Tongue (tissue), 3 donors: ENCODE measurements at places on chromosomes 2 and 18. TPM values are rescaled to one million over a fixed set of nuclear protein-coding genes. Genes with fewer than 3 reads are reported as not detected.

The SAG gene
- total RNA-seq: not detected

The HOXD1 gene
- total RNA-seq: not detected

The AGXT gene
- total RNA-seq: not detected

The SOCS6 gene
- 30.3 TPM for total RNA-seq

The SLC14A1 gene
- 4.0 TPM for total RNA-seq

The STPG4 gene
- total RNA-seq: not detected

The MBP gene
- 43.0 TPM for total RNA-seq

The GEN1 gene
- total RNA-seq: 13.4 TPM

GRCh38 chr2:77228391-77228790 lies 293.8 kb downstream of the LRRTM4 start:
- peak; percentile 86 for DNase-seq

GRCh38 chr2:55999790-56000189 lies 76.2 kb upstream of the EFEMP1 start:
- no peak for DNase-seq

GRCh38 chr2:136394136-136395060 lies 276.4 kb upstream of the CXCR4 start:
- no peak for DNase-seq

- DNase-seq: no peak
Measured at GRCh38 chr18:77062518-77063003, 70.0 kb downstream of the MBP start.

GRCh38 chr2:171317492-171318125 lies 116.2 kb downstream of the METTL8 start:
- DNase-seq: peak; percentile 6

DNA sequence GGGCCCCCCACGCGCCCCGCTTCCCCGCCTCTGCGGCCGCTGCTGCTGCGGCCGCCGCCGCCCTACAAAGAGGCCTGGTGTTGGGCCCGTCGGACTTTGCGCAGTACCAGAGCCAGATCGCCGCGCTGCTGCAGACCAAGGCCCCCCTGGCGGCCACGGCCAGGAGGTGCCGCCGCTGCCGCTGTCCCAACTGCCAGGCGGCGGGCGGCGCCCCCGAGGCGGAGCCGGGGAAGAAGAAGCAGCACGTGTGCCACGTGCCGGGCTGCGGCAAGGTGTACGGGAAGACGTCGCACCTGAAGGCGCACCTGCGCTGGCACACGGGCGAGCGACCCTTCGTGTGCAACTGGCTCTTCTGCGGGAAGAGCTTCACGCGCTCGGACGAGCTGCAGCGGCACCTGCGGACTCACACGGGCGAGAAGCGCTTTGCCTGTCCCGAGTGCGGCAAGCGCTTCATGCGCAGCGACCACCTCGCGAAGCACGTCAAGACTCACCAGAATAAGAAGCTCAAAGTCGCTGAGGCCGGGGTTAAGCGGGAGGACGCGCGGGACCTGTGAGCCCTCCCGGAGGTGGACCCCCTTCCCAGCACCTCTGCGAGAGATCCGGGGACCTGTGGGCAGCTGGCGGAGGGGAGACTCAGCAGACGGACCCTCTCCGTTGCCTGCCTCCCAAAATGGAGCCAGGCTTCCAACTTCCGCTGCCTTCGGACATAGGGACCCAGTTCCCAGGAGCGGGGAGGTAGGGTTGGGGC lies 1.9 kb downstream of the SP5 start:
- DNase-seq: peak; percentile 70

GRCh38 chr2:126860385-126860784 lies 38.3 kb upstream of the TEX51 start:
- no peak for DNase-seq

- no peak for DNase-seq
Measured at GRCh38 chr2:167869200-167869599, 378.2 kb downstream of the STK39 start.

DNA sequence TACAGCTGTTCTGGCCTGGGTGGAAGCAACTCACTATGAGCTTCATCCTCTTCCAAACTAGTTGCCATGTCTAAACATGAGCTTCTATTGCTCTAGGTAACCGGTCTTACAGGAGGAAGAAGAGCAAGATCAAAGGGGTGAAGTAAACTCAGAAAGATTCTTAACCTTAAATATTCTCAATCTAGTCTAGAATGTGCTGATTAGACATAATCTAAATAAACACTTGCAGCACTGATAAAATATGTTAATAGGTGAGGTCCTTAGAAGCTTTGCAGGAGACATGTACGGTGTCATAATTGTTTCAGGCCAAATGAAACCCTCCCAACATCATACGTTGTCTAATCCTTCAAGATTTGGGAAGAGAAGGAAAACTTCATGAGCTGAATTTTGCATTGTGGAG lies 431.6 kb upstream of the FSHR start:
- no peak for DNase-seq

GRCh38 chr18:23828426-23828825 lies 139.2 kb downstream of the LAMA3 start:
- DNase-seq: no peak

- no peak for DNase-seq
Measured at GRCh38 chr2:212922701-212923100, 228.7 kb downstream of the IKZF2 start.

DNA sequence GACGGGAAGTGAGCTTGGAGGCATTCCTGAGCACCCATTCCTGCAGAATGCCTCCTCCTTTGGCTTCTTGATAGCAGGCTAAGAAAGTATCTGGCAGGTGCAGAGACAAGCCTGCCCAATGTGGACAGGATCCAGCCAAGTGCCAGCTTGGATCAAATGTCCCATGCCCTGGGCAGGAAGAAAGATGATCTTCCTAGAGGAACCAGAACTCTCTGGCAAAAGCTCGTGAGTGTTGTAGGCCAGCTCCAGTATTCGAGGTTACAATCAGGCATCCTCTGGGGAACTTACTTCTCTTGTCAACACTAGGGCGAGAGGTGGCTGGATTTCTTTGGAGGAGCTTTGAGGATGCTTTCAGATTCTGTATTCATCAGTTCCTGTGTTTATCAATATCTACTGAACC lies 29.9 kb upstream of the PDIA6 start:
- no peak for DNase-seq

GRCh38 chr2:156803243-156803642 lies 367.1 kb downstream of the GPD2 start:
- DNase-seq: no peak

DNA sequence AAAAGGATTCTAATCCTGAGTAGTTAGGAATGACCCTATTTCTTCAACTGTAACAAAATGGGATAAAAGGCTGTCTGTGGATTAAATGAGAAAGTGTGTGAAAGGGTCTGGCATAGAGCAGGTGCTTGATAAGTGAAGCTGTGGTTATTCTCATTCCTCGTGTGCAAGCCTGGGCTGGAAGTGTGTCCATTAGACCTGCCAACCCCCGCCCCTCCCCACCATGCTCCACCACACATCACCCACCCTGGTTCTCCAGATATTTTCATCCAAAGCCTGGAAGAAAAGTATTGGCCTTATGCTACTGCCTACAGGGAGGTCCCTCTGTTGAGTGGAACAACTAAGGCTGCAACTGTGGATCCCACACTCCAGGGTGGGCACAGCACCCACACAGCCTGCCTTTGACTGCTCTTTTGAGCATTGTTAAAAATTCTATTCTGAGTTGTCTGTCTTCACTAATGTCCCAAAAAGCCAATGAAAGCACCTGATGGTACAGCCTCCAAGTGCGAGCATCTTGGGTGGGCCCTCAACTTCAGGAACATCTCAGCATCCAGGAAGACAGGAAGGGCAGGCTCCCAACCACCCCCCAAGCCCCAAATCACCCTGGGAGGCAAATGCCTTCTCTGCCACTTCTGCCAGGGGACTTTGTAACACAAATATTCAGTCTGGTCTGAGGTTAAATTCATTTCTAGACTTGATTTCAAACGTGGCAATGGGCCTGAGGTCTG lies 102.8 kb upstream of the PPP1CB start:
- no peak for DNase-seq

DNA sequence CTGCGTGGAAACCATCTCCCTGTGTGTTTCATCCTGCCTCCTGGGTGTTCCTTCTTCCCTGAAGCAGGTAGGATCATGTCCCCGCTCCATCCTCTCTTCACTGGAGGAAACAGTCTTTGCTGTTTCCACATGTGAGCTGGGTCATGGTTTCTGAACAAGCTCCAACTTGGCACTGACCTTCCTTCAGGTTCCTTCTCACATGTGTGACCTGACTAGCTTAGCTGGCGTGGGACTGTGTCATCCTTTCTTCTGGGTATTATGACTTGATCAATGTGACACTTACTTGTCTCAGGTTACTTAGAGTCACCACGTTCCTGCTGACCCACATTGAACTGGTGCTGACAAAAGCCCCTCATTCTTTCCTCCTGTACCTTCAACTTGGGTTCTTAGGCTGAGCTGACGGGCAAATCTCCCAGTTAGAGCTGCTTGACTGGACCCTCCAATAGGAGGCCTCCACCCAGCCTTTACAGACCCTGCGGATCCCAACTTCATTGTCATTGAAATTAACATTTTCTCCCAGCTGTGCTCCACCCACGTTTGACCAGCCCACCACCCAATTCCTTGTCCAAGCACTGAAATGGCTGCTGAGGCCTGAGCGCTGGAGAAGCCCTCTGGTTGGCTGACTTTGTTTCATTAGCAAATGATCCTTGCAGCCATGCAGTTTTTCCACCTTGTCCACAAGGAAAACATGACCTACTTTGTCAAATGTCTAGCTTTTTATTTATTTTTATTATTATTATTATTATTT lies 128.1 kb downstream of the DDX1 start:
- DNase-seq: no peak

DNA sequence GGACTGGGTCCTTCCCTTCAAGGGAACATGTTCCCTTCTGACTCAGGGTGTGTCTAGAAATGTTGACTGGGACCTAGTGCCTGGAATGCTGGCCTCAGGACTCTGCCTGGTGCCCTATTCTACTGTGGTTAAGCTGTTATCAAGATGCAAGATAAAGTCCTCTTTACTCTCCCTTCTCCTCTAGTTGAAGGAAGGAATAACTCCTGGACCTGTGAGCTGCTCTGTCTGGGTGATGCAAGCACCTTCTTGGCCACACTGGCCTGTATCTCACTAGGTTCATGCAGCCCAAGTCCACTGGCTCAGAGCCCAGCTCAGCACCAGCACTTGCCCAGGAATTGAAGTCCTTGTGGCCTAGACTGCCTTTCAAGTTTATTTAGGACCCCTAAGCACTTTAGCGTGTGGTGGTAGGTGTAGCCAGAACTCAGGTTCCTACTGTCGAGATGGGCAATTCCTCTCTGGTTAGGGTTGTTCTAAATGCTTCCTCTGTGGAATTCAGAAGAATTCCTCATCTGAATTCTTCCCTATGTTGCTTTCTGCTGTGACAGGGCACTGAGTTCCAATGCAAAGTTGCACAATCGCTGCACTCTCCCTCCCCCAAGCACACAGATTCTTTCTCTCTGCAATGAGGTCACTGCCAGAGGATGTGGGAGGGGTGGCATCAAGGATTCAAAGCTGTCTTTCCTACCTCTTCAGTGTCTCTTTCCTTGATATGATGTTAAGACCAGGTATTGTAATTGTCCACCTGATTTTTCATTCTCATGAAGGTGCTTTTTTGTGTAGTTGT lies 54.7 kb downstream of the VWC2L start:
- DNase-seq: no peak

DNA sequence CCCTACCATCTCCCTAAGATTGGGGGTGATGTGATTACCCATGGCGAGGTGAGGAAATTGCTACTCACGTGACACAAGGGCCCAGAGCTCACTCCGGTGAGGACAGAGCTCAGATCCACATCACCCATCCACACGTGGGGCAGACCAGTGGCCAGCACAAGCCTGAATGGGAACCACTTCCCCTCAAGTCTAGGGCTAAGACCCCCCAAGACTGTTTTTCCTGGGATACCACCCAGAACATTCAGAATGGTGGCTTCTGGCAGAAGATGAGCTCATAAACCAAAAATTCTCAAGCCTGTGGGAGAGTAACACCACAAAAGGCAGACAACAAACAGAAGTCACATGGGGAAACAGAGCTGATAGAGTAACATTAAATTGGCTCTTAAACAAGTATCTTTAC lies 321.4 kb downstream of the ALK start:
- DNase-seq: no peak

DNA sequence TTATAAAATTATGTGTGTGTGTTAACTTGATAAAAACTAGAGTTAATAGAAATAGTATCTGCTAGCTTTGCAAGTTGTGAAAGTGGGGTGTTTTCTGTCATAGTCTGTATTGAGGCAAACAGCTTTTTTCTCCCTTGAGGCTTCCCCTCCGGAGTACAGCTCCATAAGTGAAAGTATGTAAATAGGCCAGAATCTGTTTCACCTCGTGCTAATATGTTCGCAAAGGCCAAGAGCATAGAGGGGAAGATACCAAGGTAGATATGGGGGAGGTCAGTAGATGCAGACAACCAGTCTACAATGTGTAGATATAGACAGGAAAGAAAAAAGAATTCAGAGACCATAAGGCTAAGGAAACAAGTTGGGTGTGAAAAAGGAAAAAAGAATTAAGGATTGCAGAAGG lies 72.9 kb downstream of the PTRHD1 start:
- no peak for DNase-seq

GRCh38 chr18:48572402-48573126 lies 33.7 kb downstream of the CTIF start:
- DNase-seq: no peak

DNA sequence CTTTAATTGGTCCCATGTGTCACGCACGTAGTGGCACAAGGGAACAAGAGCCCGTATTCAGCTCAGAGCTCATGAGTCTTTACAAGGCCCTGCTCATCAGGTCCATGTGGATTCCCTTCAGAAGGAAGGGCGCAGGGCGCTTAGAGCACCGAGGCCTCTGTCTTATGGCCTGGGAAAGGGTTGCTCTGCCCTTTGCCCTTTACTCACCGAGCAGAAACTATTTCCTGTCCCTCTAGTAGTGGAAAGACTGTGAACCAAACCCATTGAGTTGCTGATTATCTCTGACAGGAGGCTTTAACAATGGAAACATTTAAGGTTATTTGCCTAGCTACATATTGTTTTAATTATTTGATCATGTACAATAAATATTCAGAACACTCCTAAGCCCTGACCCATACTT lies 102.0 kb upstream of the ACAA2 start:
- DNase-seq: no peak

DNA sequence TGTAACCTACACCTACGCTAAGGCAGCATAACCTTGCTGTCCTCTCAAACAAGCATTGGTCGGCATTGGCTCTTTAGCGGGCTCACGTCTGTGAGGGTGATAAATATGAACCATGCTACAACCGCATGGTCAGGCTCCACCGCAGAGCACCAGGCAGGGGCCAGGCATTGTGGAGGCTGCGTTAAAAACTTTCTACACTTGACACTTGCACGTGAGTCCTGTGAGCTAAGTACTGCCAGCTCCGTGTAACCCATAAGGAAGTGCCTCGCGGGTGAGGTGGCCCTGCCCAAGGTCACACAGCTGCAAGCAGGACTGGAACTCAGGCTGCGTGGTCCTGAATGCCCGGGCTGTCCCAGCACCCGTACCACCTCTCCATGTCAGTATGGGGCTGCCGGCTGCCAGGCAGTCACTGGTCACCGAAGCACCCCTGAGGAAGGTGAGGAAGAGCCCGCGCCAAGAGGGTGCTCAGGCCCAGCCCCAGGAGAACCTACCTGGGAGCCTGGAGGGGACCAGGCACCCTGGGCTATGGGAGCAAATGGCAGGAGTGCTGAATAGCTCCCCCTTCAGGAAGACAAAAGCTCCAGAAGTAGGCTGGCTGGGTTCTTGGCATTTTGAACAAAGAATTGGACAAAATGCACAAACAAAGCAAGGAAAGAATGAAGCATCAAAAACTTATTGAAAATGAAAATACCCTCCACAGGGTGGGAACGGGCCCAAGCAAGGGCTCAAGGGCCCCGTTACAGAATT lies 271.1 kb upstream of the RAB6C start:
- no peak for DNase-seq

- peak; percentile 90 for DNase-seq
Measured at GRCh38 chr18:47930199-47930930, at the start of gene SMAD2. TSS of gene SMAD2 (minus strand) at chr18:47930659. CDS start at chr18:47896756, 33,903 bp downstream.

- DNase-seq: peak; percentile 18
Measured at GRCh38 chr2:161419638-161420190, 3.6 kb downstream of the TBR1 start.
